Astrocyte of the spinal cord (primary cell): ENCODE measurements at places on chromosomes 12 and 14.

- DNase-seq = peak; percentile 50
Observed at GRCh38 chr14:32382704-32383103, 53.6 kb downstream of the AKAP6 start.

- no peak for DNase-seq
Observed at GRCh38 chr12:76144245-76144549, 59.7 kb upstream of the NAP1L1 start.

DNA sequence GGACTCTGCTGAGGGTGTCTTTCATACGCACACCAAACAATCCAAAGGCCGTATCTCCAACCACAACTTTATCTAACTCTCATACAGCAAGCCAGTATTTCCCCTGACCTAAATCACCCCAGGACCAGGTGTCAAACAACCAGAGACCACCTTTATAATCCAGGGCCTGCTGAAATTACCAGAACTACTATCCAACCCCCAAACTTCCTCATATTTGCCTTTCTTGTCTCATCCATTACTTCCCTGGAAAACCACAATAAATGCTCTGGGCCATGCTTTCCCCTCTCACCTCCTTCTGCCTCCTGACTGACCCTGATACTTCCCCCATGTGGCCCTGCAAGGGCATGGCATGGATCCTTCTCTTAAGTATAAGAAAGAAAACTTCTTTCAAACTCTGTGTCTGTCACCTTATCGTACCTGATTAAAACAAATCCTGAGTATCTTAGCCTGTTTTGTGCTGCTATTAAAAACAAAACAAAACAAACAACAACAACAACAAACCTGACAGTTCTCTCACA lies 44.7 kb upstream of the CRACR2A start:
- DNase-seq = no peak

GRCh38 chr14:102571043-102571442 lies 21.4 kb upstream of the RCOR1 start:
- no peak for DNase-seq

GRCh38 chr12:4506870-4507269 lies 31.8 kb upstream of the RAD51AP1 start:
- peak; percentile 82 for DNase-seq
